ENCODE measurements at places on chromosomes 6 and 20.

- no peak for DNase-seq
These were observed 317.5 kb upstream of the MARCKS start for GRCh38 chr6:113539623-113540022.

GRCh38 chr6:122285292-122285913 lies 114.0 kb upstream of the HSF2 start:
- DNase-seq, result no peak

DNA sequence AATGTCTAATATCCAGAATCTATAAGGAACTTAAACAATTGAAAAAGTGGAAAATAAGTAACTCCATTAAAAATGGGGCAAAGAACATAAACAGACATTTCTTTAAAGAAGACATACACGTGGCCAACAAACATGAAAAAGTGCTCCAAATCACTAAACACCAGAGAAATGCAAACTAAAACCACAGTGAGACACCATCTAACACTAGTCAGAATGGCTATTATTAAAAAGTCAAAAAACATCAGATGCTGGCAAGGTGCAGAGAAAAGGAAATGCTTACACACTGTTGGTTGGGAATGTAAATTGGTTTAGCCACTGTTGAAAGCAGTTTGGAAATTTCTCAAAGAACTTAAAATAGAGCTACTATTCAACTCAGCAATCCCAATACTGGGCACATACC lies 169.2 kb upstream of the MANEA start:
- no peak for DNase-seq

DNA sequence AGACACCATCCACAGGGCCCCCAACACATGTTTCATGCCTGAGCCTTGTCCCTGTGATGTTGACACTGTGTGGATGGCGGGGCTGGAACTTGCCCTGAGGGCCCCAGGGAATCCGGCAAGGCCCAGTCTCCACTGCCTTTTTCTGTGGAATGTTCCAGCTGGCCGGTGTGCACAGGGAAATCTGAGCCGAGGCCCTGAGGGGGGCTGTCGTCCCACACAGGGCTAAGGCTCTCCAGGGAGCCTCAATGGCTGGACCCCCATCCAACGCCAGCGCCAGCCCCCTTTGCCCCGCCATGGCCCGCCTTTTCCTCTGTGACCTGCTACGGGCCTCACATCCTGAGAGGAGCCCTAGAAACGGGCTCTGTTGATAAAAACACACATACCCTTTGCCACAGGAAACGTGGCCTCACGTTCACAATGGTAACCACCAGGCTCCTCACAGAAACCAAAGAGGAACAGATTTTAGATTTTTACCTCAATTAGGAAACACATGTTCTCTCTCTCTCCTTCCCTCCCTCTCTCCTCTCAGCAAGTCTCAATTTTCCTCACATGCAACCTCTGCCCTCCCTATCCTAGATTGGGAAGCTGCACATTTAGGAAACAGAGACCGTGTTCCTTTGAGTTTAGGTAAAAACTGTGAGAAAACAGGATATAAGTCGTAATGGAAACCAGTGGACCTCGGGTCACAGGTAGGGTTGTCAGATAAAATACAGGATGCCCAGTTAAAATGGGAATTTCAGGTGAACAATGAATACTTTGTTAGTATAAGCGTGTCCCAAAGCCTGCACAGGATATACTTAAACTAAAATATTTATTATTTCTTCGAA lies 13.7 kb upstream of the ZNF831 start:
- DNase-seq, result no peak

GRCh38 chr20:24690408-24690807 lies 221.0 kb downstream of the SYNDIG1 start:
- no peak for DNase-seq

- no peak for DNase-seq
These were observed 150.9 kb downstream of the DST start for GRCh38 chr6:56491606-56492328.

- no peak for DNase-seq
These were observed 24.0 kb downstream of the FGD2 start for GRCh38 chr6:37029249-37029971.

GRCh38 chr6:127185437-127185995 lies 67.0 kb downstream of the RSPO3 start:
- no peak for DNase-seq

DNA sequence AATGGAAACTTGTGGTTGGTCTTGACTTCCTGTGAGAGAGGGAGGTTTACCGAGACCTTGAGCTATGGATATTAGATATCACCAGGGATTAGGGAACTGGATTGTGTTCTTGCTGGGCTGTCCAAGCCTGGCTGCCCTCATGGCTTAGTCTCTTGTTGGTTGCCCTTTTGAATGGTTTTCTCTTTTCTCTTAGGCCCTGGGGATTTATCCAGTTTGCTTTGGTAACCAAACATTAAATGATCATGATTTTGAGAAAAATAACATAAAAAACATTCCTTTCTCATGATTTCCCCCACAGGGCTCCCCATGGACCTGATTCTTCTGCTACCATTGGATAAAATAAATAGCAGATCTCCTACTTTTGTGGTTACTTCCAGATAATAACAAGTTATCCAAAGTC lies 306.4 kb upstream of the RNF217 start:
- no peak for DNase-seq

DNA sequence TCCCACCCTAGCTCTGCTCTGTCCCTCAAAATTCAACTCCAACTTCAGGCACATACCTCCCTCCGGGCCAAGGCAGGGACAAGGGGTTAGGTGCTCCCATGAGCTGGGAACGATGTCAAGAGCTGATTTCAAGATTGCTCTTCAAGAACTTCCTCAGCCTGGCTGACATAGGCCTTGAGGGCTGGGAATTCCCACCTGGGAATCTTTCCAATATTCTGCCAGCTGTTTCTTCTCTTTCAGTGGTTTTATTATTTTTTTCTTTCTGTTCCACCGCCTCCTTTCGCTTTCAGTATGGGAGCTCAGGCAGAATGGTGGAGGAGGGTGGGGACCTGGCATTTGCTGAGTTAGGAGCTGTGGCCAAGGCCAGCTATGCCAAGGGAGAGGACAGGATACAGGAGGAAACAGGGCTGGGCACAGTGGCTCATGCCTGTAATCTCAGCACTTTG lies 33.7 kb downstream of the SRSF3 start:
- DNase-seq, result no peak

- DNase-seq, result no peak
These were observed 26.6 kb upstream of the C6orf58 start for GRCh38 chr6:127550403-127550802.

DNA sequence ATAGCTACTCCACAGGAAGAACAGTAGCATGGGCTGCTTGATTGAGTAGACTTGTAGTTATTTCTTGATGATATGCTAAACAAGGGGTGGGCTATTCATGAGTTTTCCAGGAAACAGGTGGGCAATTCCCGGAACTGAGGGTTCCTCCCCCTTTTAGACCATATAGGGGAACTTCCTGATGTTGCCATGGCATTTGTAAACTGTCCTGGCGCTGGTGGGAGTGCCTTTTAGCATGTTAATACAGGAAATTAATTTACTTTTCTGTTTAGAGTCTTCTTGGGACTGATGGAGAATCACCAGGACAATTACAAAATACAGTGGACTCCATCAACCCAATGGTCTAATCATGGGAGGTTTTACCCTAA lies 22.7 kb downstream of the CYP24A1 start:
- DNase-seq, result no peak

DNA sequence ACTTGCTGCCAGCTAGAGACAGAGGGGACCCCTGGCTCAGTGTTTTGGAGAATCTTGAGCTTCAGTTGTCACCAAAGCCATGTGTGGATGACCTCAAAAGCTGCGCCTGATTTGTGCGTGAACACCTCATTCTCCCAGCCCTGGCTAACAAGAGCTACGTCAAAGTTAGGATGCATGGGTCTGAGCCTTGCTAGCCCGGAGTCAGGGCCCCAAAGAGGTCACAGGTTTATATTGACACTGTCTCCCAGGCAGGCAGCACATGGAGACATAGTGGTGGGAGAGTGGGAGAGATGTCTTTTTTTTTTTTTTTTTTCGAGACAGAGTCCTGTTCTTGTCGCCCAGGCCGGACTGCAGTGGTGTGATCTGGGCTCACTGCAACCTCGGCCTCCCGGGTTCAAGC lies 36.1 kb upstream of the DUSP22 start:
- DNase-seq, result no peak

DNA sequence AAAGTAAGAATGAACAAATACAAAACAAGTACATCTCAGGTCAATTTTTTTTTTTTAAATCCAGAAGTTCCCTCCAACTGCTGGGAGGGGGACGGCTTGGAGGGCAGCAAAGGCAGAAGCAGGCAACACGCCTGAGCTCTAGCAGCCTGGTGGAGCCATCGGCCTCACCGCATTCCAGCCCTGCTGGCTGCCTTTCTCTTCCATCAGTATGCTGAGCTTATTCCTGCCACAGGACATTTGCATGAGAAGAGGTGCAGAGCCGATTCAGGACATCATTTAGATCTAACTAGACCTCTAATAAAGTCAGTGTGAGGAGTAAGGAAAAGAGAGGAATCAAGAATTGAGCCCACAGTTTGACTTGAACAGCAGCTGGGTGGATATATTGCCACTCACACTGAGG lies 318.8 kb downstream of the ZFAND3 start:
- DNase-seq, result no peak
